ENCODE measurements at places on chromosomes 1 and 21.
A peak's percentile ranks its signal among the peaks of the same experiment; 100 is the strongest.

- DNase-seq: no peak
Observed at GRCh38 chr1:40945491-40945973, 34.0 kb upstream of the CTPS1 start.

DNA sequence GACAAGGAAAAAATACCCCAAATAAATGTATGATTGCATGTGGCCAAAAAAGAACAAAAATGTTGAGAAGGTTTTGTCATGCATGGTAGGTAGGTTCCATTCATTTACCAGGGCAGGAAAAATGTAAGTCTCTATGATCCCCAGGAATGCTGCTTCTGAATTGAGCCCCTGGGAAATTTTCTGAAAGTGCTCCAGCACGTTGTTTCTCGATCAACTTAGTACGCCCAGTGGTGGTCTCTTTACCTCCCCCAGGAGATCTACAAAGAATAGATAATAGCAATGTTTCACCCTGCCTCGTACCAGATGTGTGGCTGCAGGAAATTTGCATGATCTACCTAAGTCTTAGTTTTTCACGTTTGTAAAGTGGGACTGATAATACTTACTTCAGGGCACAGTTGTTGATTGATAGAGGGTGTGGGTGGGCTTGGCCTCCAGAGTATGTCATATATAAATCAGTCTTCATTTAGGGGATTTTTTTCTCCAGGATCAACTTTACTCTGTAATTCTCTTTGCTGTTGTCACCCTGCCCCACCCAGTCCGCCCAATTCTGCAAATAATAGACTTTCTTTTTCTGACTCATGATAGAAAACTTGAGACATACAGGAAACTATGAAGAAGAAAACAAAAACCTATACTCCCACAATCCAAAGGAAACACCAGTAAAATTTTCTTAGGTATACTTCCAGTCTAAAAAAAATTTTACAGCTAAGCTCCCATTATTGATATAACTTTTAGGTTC lies 462.0 kb upstream of the RUNX1 start:
- DNase-seq: no peak

DNA sequence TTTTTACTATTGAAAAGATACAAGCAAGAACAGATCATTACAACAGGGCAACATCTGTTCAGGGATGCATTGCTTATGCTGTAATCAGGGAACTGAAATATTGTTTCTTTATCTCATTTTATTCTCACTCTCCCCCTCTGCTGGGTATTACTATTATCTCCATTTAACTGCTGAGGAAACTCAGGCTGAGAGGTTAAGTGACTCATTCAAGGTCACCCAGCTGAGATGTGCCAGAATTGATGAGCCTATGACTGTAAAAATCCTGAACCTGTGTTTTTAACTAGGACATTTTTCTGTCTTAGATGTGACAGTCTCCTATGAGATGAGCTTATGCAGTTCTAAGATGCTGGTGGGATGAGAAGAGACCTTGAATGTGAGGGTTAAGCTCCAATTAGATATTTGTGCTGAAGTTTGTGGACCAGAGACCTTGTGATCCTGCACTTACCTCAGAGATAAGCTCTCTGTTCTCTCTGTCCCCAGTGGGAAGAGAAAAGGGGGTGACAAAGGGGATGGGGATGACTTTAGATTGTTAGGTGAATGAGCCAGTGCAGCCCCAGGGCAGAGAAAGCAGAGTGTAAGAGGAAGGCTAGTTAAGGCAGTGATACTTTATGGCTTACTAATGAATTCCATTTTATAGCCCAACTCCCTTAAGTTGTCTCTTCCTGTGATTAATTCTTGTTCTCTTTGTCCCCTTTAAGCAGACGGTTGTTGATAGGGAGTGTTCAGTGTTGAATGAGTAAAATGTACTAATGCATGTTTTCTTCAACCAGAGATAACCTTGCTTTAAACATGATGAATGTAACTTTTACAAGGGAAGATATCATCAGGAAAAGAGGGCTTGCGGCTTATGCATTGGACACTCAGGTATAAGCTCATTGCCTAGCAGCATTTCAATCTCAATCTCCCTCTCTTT lies 111.4 kb downstream of the HLX start:
- DNase-seq: no peak

- DNase-seq: no peak
Observed at GRCh38 chr1:18484721-18485120, 4.0 kb downstream of the KLHDC7A start.

DNA sequence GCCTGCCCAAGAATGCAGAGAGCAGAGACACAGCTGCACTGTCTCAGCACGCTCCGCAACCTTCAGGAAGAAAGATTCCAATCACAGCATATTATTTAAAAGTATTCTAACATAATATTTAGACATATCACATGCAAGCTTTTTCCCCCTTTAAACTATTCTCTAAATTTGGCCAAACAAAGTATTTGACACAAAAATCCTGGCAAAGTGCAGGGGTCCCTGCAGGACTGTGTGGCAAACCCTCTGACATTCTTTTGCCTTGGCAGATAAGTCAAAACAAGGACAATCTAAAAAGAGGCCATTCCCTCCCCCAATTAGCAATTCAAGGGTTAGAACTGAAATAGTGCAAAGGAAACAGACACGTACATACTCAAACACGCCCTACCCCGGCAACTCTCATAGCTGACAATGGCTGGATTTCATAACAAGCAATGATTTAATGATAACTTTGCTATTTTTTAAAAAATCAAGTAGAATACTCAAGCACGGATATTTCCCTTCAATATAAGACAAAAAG lies 225.3 kb downstream of the MRPL39 start:
- no peak for DNase-seq

DNA sequence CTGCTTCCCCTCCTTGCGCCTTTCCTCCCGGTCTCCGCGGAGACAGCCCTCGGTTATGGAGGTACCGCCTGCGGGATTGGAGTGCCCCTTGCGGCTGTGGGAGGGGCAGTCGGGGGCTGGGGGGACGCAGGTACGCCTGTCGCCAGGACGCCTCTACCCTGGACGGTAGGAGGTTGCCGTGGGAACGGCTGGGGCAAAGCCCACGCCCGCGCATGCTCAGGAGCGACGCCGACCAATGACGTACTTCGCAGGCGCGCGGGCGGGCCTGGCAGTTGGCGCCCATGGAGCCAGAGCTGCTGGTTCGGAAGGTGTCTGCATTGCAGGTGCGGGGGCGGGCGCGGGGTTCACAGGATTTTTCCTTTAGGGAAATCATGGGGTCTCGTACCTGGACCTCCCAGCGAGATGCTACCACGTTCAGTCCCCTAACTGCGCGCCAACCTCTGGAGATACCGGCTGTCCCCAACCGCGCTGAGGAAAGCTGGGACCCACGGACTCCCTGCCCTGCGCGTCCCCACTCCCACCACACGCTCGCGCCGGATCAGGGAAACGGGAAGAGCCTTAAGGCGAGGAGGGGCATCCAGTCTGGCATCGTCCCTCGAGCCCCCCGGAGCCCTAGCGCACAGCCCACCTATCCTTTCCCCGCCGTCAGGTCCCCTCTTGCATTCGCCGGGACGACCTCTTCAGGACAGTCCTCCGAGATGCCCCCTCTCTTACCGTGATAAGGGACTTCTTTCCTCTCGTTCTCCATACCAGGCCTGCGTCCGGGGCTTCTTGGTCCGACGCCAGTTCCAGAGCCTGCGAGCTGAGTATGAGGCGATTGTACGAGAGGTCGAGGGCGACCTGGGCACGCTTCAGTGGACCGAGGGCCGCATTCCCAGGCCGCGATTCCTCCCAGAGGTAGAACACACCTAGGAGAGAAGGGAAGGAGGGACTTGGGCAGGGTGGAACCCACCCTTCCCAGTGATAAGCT lies at the start of gene IQCC:
Gene IQCC (plus strand): TSS at position 271 of the 970 bp plus-strand sequence. CDS start 11 bp downstream, at position 282.
- DNase-seq: peak; percentile 11

- no peak for DNase-seq
Observed at GRCh38 chr1:211329764-211330201, 3.1 kb downstream of the TRAF5 start.

DNA sequence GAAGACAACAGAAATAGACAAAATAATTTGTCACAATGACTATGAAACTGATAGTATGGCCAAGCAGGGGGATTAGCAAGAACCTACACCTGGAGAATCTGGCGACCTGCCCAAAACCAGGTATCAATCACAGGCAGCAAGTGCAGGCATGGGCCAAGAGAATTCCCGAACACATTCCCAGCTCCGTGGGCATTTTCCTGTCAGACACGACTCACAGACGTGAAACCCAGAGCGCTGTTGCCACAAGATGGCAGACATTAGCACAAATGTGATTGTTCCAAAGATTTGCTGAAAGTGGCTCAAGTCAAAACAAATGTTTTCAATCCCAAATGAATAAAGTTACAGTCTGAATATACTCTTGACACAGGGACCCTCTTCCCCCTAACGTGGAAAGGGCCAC lies 36.8 kb downstream of the HLCS start:
- no peak for DNase-seq

- no peak for DNase-seq
Observed at GRCh38 chr1:76381450-76382097, 307.0 kb downstream of the ST6GALNAC3 start.

GRCh38 chr21:34630536-34631143 lies 15.7 kb upstream of the RCAN1 start:
- peak; percentile 38 for DNase-seq

- DNase-seq: no peak
Observed at GRCh38 chr1:63051356-63051755, 267.4 kb downstream of the ATG4C start.

- DNase-seq: no peak
Observed at GRCh38 chr1:172837816-172838679, 179.1 kb downstream of the FASLG start.

- DNase-seq: no peak
Observed at GRCh38 chr1:187374082-187374481, 545.3 kb downstream of the PLA2G4A start.

GRCh38 chr1:217614200-217614712 lies 16.6 kb downstream of the GPATCH2 start:
- DNase-seq: no peak

Data from GF-D8 (cell line).